ENCODE measurements at places on chromosomes 7 and 10.
A peak's percentile ranks its signal among the peaks of the same experiment; 100 is the strongest.

GRCh38 chr10:64071218-64071617, 550.0 kb downstream of the REEP3 start:
- DNase-seq, result no peak
- no peak overlapping the region for H3K27ac ChIP-seq
- no peak overlapping the region for H3K4me3 ChIP-seq
- H3K4me1 ChIP-seq, result no peaks in the 10 kb centered on the region
- H3K36me3 ChIP-seq, result no peaks in the 10 kb centered on the region

GRCh38 chr10:52077814-52078213, 236.3 kb upstream of the DKK1 start:
- H3K36me3 ChIP-seq, result no peaks in the 10 kb centered on the region
- no peaks in the 10 kb centered on the region for H3K27me3 ChIP-seq
- no peak overlapping the region for H3K4me3 ChIP-seq
- DNase-seq, result no peak
- no peaks in the 10 kb centered on the region for H3K4me1 ChIP-seq

GRCh38 chr10:92575961-92576360, 2.1 kb upstream of the IDE start:
- no peaks in the 10 kb centered on the region for H3K27me3 ChIP-seq
- no peaks in the 10 kb centered on the region for H3K4me1 ChIP-seq
- DNase-seq, result no peak
- H3K27ac ChIP-seq, result no peak overlapping the region
- H3K4me3 ChIP-seq, result no peak overlapping the region

DNA sequence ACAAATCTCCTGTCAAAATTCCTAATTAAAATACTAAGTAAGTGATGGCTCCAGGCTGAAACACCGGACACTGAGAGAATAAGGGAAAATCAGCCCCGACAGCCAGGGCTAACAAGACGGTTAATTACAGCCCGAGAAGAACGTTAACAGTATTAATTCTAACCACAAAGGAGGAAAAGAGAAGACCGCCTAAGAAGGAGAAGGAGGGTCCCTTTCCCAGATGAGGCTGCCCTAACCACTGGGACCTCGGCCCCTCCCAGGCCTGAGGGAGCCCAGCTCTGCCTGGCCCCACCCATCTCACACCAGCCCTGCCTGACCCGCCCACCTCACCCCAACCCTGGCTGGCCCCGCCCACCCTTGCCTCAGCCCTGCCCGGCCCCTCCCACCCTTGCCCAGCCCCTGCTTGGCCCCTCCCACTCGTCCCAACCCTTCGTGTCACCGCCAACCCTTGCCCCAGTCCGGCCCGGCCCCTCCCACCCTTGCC, 51.3 kb downstream of the PWWP2B start:
- peak overlapping the region; percentile 68 for H3K27ac ChIP-seq
- no peak for DNase-seq
- H3K36me3 ChIP-seq, result no peaks in the 10 kb centered on the region
- H3K4me3 ChIP-seq, result no peak overlapping the region

DNA sequence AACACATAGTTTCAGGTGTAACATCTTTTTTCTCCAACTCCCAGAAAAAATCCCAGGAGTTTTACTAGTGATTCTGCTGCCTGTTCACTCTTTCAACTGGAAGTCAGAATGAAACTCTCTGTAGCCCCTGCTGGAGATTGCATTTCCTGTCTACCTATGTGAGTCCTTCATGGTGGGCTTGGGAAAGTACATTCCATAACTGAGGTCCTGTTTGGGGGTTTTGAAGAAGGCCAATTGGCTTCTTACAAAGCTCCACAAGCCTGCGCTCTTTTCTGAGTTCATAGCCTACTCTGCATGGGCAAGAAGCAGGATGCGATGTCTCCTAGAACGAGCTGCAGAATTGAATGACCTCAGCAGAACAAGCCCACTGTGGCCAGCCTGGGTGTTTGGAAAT, 86.7 kb downstream of the LYZL2 start:
- H3K27me3 ChIP-seq, result no peaks in the 10 kb centered on the region
- no peaks in the 10 kb centered on the region for H3K36me3 ChIP-seq
- no peak for DNase-seq
- H3K4me3 ChIP-seq, result no peak overlapping the region
- H3K27ac ChIP-seq, result no peak overlapping the region
- no peaks in the 10 kb centered on the region for H3K4me1 ChIP-seq

- H3K27me3 ChIP-seq, result no peaks in the 10 kb centered on the region
- no peaks in the 10 kb centered on the region for H3K36me3 ChIP-seq
- no peaks in the 10 kb centered on the region for H3K4me1 ChIP-seq
Observed at GRCh38 chr10:15255961-15256360, 87.5 kb upstream of the NMT2 start.

DNA sequence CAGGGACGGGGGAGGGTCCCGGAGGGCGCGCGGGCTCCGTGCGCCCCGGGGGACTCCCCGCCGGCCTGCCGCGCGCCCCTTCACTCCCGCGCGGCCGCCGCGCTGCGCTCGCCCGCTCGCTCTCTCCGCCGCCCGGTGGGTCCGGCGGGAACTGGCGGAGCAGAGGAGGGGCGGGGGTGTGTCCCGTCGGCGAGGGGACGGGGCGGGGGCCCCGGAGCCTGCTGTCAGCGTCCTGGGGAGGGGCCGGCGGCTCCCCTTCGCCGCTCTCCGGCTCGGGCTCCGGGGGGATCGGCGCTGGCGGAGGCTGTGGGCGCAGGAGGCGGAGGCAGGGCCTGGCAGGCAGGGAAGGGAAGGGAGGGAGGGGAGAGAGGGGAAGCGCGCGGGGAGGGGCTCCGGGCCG, at the start of gene SH3PXD2A:
Gene SH3PXD2A (minus strand): TSS at position 153 of the 400 bp plus-strand sequence. CDS start 310 bp downstream, outside the sequence.
- peak; percentile 46 for DNase-seq
- H3K27me3 ChIP-seq, result no peaks in the 10 kb centered on the region
- peak within 1 kb of the TSS; percentile 68 for H3K27ac ChIP-seq
- no peaks in the 10 kb centered on the region for H3K36me3 ChIP-seq
- H3K4me3 ChIP-seq, result peak within 1 kb of the TSS; percentile 52

GRCh38 chr10:97371696-97372095, 29.4 kb downstream of the RRP12 start:
- H3K27me3 ChIP-seq, result no peaks in the 10 kb centered on the region
- no peak overlapping the region for H3K27ac ChIP-seq
- peaks cover 12% of the 10 kb centered on the region for H3K36me3 ChIP-seq

DNA sequence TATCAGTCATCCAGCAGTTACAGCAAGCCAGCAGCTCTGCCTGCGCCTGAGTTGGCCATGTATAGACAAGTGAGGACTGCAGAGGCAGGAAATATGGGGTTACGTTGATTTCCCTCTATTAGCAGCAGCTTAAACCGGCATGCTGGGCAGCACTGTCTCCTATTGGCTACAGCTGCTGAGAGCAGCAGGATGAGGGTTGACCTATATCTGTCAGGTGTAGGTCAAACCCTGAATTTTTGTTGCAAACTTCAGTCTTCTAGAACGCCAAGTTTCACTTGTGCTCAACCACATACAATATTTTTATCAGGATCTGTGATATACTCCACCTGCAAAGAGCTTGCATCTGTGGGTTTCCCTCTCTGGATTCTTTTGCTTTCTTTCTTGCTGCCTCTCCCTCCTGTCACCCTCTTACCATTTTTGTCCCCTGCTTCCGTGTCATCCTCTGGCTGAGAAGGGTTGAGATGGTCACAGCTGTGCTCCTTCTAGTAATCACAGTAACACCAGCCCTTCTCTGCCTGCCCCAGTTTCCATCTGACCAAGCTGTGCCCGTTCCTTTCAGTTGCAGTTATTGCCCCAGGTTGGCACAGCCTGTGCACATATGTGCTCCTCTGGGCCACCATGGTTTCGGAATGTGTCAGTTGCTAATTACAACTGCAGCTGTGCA, 23.8 kb upstream of the GLCCI1 start:
- no peaks in the 10 kb centered on the region for H3K4me1 ChIP-seq
- DNase-seq, result no peak
- no peak overlapping the region for H3K4me3 ChIP-seq
- no peak overlapping the region for H3K27ac ChIP-seq
- H3K36me3 ChIP-seq, result no peaks in the 10 kb centered on the region

DNA sequence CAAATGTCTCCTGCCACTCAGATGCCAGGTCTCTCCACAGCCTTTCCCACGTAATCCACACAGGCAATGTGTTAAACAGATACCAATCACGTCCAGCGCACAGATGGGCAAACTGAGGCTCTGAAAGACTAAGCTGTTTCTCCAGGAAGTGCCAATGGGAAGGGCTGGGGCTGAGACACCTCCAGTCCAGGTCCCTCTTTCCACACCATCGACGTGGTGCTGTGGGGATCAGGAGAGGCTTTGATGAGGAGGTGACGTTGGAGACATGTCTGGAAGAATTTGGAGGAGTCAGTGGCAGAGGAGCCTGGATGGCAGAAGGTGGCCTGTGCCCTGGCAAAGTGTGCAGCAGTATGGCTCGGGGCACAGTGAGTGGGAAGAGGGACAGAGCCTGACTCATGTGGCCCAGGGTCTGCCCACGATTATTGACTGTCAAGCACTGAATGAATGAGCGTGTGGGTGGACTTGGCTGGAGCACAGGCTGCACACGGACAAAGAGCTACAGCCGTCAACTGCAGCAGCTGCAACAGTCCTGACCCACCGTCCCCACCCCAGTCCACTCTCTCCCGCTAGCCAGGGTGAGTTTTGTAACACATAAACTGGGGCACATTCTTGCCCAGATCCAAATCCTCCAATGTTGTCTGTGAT, 40.8 kb upstream of the HSPA12A start:
- H3K36me3 ChIP-seq, result no peaks in the 10 kb centered on the region
- no peaks in the 10 kb centered on the region for H3K27me3 ChIP-seq
- no peak for DNase-seq
- no peak overlapping the region for H3K27ac ChIP-seq
- no peaks in the 10 kb centered on the region for H3K4me1 ChIP-seq

GRCh38 chr10:28763471-28764170, 86.3 kb downstream of the BAMBI start:
- H3K36me3 ChIP-seq, result no peaks in the 10 kb centered on the region
- no peak overlapping the region for H3K27ac ChIP-seq
- peaks cover 1% of the 10 kb centered on the region for H3K27me3 ChIP-seq
- no peak for DNase-seq

DNA sequence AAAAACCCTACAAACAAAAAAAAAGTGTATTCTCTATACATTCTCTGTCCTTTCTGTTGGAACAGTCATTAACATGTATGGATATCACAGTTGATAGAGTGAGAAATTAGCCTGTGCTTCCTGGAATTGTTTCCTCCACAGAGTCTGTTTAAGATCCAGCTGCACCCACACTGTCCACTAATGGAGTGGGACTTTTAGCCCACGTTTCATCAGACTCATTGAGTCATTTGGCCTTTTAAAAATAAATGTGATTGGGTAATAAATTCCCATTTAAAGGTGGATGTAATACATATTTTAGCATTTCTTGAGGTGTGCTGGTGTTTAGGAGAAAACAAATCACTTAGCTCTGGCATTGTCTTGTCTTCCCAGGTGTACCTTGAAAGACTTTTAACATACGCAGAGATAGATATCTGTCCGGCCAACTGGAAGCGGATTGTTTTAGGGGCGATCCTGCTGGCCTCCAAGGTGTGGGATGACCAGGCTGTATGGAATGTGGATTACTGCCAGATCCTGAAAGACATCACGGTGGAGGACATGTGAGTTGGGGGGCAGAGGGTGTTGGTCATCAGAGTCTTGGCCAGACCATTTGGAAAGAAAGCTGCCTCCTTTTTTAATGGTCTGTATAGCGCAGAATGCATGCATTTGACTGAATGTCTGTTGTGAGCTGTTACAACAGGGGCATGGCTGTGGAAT, 52.3 kb upstream of the GJD4 start:
- DNase-seq, result no peak
- no peaks in the 10 kb centered on the region for H3K4me1 ChIP-seq
- no peak overlapping the region for H3K4me3 ChIP-seq
- H3K27ac ChIP-seq, result no peak overlapping the region

DNA sequence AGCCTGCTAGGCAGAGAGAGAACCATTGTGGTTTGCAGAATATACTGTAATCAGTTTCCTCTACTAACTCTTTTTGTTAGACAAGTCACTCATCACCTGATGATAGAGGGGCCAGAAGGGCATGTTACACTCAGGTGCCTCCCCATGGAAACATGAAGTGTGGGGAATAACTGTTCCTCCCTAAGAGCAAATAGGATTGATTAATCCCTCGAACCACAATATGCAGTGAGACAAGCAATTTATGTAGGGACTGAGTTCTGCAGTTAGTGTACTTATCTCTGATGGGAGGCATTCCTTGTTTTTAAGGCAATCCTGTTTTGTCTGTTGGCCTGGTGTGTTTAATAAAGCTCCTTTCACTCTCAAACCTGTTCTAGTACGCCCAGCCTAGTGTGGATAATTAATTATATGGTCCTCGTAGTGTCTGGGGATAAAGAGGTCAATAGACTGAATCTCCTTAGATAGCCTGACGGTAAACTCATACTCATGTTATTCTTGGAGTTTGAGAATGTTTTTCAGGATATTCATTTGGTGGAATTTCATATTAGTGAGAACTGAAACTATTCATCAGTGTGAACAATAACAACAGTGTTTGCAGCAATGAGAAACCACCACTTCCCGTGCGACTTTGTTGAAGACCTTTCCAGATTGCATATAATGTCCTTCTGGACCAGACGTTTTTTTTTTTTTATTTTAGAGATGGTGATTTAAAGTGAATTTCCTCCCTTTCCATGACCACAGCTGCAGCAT, 344.8 kb upstream of the FZD8 start:
- H3K4me1 ChIP-seq, result no peaks in the 10 kb centered on the region
- DNase-seq, result no peak
- H3K27ac ChIP-seq, result no peak overlapping the region
- H3K27me3 ChIP-seq, result no peaks in the 10 kb centered on the region
- no peak overlapping the region for H3K4me3 ChIP-seq
- H3K36me3 ChIP-seq, result no peaks in the 10 kb centered on the region

- H3K27me3 ChIP-seq, result no peaks in the 10 kb centered on the region
- no peak overlapping the region for H3K4me3 ChIP-seq
- H3K36me3 ChIP-seq, result no peaks in the 10 kb centered on the region
- peaks cover 3% of the 10 kb centered on the region for H3K4me1 ChIP-seq
Observed at GRCh38 chr10:46559231-46559671, 2.8 kb upstream of the GPRIN2 start.

DNA sequence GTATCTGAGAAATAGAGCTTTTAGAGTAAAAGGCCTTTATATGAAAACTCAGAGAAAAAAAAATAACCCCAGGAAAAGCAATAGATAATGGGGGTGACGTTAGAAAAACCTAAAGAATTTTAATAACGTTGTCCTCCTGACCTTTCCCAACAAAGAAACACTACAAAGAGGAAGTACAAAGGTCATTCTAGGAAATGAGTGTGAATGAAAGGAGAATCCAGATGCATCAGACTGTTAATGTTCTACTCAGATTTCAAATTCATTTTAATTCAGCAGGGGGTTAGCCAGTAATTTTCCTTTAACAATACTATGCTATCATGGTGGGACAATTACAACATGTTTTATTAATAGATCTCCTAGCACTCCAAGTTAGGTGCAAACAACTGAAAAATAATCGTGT, 73.8 kb upstream of the CDK1 start:
- H3K4me3 ChIP-seq, result no peak overlapping the region
- H3K27ac ChIP-seq, result no peak overlapping the region
- DNase-seq, result no peak
- no peaks in the 10 kb centered on the region for H3K4me1 ChIP-seq

DNA sequence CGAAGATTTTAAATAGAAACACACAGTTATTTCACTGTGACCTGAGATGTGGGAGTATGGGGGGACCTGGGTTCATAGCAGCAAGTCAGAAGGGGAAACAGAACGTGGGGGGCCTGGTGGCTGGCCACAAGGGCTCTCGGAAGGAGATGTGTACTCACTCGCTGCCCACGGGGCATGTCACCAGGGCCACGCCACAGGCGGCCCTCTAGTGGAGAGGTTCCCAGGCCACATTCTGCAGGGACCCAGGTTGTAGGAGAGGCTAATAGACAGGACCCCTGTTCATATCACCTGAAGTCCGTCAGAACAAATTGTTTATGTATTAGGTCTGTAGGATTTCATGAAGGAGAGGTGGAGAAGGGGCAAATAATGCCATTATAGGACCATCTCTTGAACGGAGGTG, 25.1 kb upstream of the SVOPL start:
- no peaks in the 10 kb centered on the region for H3K4me1 ChIP-seq
- no peak overlapping the region for H3K27ac ChIP-seq
- DNase-seq, result no peak
- no peak overlapping the region for H3K4me3 ChIP-seq
